ENCODE measurements at places on chromosomes 13 and 19.
A peak's percentile ranks its signal among the peaks of the same experiment; 100 is the strongest.

DNA sequence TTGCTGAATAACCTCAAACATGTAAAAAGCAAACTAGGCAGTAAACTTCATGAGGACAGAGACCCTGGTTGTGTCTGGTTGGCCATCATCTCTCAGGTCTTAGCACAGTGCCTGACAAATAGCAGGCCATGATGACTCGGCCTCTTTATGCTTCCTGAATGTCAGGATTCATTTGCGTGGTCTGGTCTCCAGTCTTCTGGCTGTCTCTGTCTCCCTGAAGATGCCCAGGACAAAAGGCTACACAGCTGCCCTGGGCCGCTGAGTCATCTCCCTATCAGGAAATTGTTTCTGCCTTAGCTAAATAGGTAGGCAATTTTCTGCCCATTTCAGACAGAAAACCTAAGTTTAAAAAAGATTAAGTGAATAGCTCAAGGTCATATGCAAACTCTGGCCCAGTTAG lies 84.1 kb upstream of the FNDC3A start:
- no peak for DNase-seq

DNA sequence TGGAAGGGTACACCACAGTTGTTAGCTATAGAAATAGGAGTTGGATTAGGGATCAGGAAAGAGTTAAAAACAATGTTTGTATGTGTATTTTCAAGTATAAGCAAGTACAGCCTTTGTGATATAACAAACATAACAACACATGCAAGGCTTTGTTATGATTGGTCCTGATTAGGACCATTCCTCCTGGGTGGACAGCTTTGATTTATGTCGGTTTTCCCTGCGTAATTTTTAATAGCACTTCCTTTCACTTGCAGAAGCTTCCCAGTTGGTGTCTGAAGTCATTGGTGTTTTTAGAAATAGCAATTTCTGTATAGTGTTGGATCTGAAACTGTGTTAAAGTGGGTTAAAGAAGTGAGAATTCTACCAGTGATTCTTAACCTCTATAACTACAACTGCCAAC lies 10.0 kb downstream of the FNDC3A start:
- DNase-seq: no peak

GRCh38 chr13:32334671-32335070 lies 19.4 kb downstream of the BRCA2 start:
- DNase-seq: peak; percentile 34

- DNase-seq: peak; percentile 11
These were observed 8.8 kb downstream of the CYP4F8 start for GRCh38 chr19:15623711-15624318.

DNA sequence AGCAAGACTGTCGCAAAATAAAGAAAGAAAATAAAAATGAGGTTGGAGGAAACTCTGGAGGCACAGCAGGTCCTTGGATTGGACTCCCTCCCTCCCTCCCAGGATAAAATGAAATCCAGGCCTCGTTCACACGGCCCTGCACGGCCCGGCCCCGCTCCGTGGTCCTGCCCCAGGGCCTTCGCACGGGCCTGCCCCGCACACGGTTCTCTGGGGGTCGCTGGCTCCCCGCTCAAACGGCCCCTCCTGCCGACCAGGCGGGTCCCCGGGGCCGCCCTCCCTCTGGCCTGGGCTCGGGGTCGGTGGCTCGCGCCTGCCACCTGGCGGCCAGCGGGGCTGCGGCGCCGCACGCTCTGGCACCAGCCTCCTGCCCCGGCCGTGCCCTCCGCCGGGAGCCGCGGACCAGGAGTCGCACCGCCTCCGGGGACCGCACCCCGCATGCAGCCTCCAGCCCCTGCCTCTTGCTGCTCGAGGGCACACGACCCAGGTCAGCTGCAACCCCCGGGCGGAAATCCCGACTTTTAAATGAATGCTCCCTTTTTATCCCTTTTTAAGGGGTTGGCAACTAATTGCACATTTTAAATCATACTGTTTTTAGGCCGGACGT lies 1.5 kb upstream of the WDR18 start:
- DNase-seq: peak; percentile 40

DNA sequence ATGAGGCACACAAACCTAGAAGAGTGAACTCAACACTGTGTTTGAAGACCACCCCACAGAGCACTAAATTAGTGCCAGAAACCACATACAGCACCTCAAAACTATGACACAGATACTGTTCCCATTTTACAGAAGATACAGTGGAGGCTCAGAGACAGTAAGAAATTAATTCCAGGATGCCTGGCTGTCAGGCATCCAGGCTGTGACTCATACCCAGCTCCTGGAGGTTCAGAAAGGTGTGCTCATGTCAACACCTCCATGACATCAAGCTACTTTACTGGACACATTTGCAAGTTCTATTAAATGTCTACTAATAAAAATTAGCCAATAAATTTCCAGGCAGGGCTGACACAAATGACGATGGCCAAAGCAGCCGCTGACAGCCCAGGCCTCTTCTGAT lies 176.3 kb downstream of the ABCC4 start:
- no peak for DNase-seq

DNA sequence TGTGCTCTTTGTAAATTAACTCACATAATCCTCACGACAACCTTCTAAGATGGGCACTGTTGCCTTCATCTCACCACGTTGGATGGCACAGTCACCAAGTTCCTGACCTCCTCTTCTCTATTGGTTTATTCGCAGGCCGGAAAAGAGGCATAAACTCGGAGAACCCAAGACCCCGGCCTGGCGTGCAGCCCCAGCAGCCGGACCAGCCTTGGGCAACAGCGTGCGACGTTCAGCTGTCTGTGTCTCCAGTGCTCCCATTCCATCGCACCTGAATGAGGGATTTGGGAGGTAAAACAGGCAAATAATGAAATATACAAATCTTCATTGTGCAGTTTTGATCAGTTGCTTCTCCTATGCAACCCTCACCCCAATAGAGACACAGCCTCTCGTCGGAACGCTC lies 34.5 kb upstream of the GAS6 start:
- no peak for DNase-seq

DNA sequence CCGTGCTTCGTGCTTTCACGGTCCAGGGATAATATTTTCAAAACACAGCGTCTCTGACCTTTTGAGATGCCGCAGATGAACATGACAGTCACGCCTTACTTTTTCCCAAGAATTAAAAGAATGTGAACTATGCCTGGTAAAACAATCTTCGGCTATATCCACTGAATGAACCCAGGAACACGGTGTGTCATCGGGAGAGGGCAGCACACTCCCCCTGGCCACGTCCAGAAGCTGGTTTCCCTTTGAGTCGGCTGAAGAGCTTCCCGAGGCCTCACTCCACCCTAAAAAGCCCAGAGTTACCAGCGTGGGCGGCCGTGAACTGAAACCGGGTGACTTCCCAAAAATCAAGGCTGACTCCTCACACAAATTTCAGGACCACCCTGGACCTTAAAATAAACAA lies 22.9 kb upstream of the SHISA2 start:
- no peak for DNase-seq

- peak; percentile 27 for DNase-seq
These were observed 16.9 kb downstream of the CEBPA start for GRCh38 chr19:33285441-33285927.

- no peak for DNase-seq
These were observed 176.8 kb downstream of the OXGR1 start for GRCh38 chr13:96817336-96817941.

DNA sequence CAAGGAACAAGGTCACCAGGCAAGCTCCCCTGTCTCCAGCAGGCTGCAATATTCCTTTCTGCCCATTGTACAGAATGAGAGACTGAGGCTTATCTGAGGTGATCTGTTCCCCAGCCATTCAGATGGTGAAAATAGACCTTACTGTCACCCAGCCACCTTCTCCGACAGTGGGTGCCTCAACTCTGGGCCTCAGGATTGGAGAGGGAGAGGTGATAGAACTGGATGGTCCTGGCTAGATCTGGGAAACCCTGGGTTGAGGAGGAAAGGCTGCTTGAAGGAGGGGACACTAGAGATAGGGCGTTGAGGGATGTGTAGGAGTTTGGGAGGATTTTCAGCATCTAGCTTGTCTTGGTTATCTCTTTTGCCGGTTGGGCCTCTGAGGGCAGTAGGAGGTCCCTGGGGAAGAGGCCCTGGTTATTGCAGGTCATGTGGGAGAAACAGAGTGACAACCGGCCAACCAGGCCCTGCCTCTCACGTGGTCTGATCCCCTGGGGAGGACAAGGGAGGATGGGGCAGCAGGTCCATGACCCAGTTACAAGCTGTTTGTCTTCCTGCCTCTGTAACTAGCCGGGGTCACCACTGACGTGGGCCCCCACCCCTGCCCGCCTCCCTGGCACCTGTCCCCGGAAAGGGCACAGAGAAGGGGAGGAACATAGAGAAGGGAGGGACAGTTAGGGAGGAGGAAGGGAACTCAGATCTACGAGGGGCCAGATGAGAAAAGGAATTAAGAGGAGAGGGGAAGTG lies 8.2 kb downstream of the NFIC start:
- no peak for DNase-seq

DNA sequence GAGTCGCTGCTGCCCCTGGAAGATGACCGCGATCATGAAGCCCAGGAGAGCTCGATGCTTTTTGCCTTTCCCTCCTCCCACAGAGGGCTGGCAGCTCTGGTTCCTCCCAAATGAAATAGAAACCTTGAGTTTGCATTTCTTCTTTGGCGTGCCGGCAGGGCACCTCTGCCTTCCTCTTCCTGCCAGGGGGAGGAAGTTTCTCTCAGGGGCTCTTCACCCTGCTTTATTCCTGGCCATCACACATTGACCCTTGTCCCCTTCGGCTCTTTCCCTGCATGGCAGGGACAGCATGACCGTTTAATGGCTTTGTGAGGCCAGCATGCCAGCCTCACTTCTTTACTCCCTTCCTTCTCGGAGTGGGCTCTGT lies 47.9 kb downstream of the ACTN4 start:
- DNase-seq: no peak

Measured in AML-193 (cell line).